ENCODE measurements at places on chromosomes 2 and 18.

DNA sequence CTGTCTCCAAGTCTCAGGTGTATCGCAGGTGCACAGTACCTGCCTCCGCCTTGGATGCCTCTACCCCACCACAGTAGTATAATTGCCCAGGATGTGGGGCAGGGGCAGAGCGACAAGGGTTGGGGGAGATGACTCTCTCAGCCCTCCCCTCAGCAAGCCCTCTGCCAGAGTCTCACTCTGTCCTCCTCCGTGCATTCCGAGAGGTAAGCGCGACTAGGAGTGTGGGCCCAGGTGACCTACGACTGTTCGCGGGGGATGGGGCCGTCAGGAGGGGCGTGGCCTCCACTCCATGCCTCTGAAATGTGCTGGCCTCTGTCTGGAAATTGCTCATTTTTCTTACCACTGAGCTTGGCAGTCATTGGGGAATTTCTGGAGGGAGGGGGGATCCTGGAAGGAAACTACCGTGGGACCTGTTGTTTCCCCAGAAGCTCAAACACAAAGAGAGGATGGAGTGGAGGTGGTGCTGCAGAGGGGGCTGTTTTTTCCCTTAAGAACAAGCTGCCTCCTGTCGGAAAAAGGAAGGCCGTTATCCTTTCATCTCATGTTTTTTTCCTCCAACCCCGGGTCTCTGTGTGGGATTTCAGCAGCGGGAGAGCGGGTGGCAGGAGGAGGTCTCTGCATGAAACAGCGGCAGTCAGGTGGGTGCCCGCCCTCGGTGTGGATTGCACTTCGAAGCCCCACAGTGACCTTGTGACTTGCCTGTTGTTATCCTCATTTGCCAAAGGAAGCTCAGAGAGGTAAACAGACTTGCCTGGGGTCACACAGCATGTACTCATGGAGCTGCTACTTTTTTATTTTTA is 13.0 kb upstream of the RALB start:
- no peak for DNase-seq

GRCh38 chr2:128727914-128728313 is 409.2 kb upstream of the HS6ST1 start:
- no peak for DNase-seq

DNA sequence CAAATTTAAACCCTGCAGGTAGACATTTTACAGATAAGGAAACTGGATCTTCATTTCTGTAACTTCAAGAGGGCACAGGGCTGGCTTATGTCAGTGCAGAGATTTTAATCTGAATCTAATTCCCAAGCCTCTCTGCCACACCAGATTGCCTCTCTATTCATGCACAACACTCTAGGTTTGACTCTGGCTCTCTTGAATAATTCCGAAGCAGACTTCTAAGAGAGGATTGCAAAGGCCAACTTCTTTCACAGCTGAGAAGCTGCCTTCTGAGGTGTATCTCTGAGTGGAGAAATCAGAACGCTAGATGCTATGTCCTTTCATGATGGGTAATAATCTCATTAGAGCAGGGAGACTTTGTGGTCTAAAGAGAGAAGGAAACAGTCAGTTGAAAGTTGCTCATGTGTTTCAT is 20.1 kb upstream of the MGAT5 start:
- DNase-seq = no peak

DNA sequence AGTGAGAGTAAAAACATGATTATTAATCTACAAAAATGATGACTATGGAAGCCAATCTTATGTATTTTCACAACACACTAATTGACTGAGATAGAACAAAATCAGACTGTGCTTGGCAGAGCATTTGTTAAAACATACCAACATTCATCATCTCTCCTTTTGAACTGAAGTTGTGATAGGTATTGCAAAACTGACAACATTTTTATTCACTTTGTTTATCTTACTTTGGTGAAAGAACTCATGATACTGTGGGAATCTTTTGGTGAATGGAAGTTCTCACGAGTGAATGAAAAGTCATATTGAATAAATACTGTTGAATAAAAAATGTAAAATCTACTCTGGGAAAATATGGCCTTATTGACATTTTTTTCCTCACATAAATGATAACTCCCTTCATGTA is 1430.2 kb upstream of the PIK3C3 start:
- no peak for DNase-seq

DNA sequence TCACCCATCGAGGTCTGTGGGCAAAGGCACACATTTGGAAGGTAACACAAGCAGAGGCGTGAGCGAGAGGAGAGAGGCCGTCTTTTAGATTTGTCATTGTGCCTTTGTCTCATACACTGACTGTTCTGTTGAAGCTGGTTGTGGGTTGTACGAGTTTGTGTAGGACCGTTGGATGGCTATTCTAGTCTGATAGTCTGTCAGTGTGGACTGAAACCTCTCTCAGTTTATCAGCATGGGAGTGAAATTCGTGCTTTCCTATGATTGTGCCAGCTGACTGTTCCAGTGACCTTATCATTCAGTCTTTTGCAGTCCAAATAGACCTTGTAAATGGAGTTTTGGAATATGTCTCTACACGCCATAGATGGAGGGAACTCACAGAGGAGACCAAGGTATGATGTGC is 143.5 kb downstream of the LDLRAD4 start:
- DNase-seq = no peak

DNA sequence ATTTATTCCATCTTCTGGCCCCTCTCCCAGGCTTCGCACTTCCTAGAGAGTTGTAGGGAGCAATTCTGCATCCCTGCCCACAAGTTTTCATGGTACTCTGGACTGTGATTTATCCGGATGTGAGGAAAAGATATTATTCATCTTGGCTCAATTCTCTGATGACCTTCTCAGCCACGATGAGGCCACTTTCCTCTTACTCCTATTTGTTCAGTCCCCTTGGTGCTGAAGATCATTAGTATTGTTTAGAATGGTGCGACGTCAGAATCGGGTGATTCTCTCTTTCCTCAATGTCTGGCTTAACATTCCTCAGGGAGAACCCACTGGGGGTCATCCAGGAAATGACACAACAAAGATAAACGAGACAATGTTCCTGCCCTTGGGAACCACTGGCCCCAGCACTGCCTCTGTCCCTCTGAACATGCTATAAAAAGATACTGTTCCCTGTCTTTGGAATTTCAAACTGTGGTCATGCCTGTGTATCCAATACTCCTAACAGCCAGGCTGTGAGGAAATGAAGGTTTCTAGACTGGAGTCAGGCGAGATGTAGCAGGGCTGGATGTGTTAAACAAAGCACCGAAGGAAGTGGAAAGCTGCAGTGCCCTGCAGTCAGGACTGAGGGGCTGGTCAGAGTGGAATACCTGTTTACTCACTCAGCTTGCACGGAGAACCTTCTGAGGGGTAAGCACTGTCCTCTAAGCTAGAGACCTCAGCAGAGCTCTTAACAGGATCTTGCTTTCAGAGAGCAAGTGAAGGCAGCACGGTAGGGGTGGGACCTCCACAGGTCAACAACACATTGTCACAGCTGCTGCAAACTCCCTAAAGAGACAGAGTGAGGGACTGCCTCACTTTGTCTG is 12.9 kb upstream of the GLI2 start:
- no peak for DNase-seq

DNA sequence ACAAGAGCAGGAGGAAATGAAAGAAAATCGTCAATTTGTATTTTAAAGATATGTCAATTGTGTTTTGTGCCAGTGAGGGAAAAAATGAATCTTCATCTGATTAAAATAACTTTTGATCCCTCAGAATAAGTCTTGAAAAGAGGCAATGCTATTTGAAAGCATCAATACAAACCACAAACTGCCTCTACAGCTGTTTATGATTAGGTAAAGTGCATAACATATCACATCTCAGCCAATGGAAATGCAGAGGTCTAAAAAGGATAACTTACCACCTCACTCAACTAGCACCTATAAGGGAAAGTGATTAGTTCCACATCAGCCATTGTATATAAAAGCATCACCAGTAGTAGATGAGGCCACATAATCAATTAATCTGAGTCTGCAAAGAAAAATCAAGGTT is 492.2 kb upstream of the CDH2 start:
- DNase-seq = no peak

DNA sequence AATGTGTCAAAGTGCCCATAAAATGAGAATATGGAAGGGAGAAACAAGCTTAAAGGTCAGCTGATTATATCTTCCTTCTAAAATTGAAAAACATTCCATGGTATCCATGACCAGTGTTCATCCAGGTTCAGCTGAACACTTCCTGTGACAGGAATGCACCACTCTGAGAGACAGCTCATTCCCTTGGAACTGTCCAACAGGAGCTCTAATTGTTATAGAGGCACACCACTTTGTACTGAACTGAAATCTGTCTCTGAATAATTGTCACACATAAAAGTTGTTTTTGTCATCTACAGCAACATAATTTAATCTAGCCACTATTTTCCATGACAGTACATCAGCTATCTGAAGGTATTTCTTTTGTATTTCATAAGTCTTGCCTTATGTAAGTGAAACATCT is 195.9 kb upstream of the ZNF804A start:
- DNase-seq = no peak

DNA sequence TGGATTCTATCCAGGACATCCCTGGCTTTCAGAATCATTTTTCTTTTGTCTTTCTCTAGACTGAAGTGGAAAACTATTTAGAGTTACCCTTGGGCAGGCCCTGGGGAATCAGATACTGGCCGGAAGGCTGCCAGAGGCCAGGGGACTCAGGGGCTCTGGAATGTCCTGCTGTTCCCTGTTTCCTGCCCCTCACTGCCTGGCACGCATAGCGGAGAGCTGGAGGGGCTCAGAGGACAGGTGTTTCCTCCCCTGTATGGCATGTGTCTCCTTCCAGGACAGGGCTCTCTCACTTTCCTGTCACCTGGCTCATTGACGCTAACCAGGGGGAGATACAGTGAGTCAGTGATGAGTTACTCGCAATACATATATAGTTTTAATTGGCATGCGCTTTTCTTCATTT is 38.8 kb downstream of the DYSF start:
- DNase-seq = no peak

- DNase-seq = no peak
These were observed 18.8 kb downstream of the SP100 start for GRCh38 chr2:230434677-230435324.

DNA sequence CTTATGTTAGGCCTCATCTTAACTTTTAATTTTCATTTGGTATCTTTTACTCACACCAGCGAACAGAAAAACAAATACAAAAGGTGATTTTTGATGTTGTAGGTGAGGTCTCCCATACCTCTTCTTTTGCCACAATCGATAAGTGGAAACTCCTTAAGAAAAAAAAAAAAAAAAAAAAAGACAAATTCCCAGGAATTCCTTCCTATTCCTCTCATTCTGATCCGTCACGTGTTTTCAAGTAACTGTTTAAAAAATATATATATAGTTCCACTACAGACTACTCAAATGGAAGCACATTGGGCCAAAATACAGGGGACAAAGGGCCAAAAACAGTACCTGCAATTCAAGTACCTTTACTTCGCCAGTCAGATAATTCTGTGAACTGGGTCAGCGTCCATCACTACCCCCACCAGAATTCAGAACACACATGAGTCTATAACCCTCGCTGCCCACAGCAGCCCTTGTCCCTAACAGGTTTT is 16.5 kb downstream of the NMUR1 start:
- DNase-seq = no peak

- DNase-seq = no peak
These were observed 4.4 kb upstream of the FARP2 start for GRCh38 chr2:241351640-241352031.

- no peak for DNase-seq
These were observed 360.7 kb upstream of the ETAA1 start for GRCh38 chr2:67036444-67036843.

GRCh38 chr2:191218292-191218898 is 26.8 kb upstream of the MYO1B start:
- peak; percentile 61 for DNase-seq

- DNase-seq = no peak
These were observed 54.4 kb downstream of the TRAPPC12 start for GRCh38 chr2:3433776-3434400.

DNA sequence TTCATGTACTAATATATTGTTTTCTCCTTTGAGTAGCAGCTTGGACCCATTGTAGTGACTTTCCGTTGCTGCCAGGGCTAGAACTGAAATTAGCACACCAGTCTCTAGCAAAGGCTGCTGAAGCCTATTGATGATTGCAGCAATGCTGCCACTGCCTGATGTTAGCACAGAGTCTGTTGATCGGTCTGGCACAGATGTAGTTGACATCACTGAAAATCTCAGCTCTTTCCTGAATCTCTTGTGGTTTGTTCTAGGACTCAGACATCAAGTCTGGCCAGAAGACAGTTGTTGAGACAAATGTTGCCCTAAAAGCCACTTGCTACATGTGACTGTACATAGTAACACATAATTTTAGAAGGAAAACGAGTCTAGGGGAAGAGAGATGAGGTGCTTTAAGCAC is 47.2 kb downstream of the VAPA start:
- DNase-seq = peak; percentile 16

- no peak for DNase-seq
These were observed 14.1 kb upstream of the TMEFF2 start for GRCh38 chr2:192208848-192209247.

GRCh38 chr18:3885209-3885792 is 435.3 kb downstream of the TGIF1 start:
- DNase-seq = no peak

- no peak for DNase-seq
These were observed 36.6 kb upstream of the MRPL19 start for GRCh38 chr2:75609937-75610508.

DNA sequence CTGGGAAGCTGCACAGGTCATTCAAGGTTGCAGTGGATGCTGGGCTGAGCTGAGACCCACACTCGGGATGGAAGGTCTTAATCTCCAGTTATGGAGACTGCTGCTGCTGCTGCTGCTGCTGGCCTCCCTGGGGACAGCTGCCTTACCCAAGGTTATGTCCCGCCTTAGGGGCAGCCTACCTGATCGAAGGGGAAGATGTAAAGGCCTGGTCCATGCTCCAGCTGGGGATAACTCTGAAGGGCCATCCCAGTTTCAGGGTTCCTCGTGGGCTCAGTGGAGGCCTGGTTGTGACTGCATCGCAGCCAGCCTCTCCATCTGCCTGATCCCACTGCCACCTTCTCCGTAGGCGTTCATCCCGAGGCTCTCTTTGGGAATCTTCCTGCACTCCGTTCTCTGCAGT is 33.0 kb downstream of the RHOB start:
- no peak for DNase-seq

DNA sequence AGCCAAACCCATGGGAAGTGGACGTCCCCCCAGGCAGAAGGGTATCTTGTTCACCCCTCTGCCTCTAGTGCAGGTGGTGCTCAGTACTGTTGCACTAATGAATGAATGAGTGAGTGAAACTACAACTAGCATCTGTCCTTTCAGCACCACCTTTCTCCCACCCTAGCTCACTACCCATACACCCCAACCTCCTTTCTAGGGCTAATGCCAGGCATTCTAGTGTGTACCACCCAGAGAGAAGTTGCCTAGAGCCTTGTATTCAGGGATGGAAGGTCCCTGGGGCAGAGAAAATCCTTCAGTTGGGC is 22.5 kb downstream of the CCT7 start:
- DNase-seq = no peak

- no peak for DNase-seq
These were observed 91.9 kb upstream of the OTOS start for GRCh38 chr2:240232264-240232915.

GRCh38 chr18:76619261-76619620 is 124.2 kb upstream of the ZNF516 start:
- no peak for DNase-seq
